Dermis lymphatic vessel endothelial cell (primary cell): ENCODE measurements at places on chromosomes 5 and 9. TPM values are rescaled to one million over a fixed set of nuclear protein-coding genes. Genes with fewer than 3 reads are reported as not detected.

CHD1 gene
- 51.6 and 68.9 TPM in 2 replicates for total RNA-seq

IFNA14 gene
- not detected in 2 replicates for total RNA-seq

LMNB1 gene
- total RNA-seq = 12.4 and 22.5 TPM in 2 replicates

RAB14 gene
- total RNA-seq = 29.4 and 35.2 TPM in 2 replicates

CBY3 gene
- 0.09 and 0.43 TPM in 2 replicates for total RNA-seq

CTNND2 gene
- not detected in 2 replicates for total RNA-seq

ALDH1A1 gene
- total RNA-seq = 899 and 2,448 TPM in 2 replicates

SLC36A3 gene
- total RNA-seq = not detected in 2 replicates

ELOVL7 gene
- total RNA-seq = 0.09 and 0.22 TPM in 2 replicates

MTX3 gene
- 8.0 and 8.7 TPM in 2 replicates for total RNA-seq

ICE1 gene
- total RNA-seq = 19.9 and 27.2 TPM in 2 replicates

IRGM gene
- not detected in 2 replicates for total RNA-seq

HSPB3 gene
- not detected in 2 replicates for total RNA-seq

KCNT1 gene
- total RNA-seq = not detected in 2 replicates

TEK gene
- total RNA-seq = 155 and 275 TPM in 2 replicates

FBXO4 gene
- total RNA-seq = 10.8 and 12.5 TPM in 2 replicates

PDE6A gene
- 0.11 TPM in 1 of 2 replicates, not detected in the other for total RNA-seq

SLC6A19 gene
- not detected in 2 replicates for total RNA-seq

KCNIP1 gene
- 53.2 and 65.1 TPM in 2 replicates for total RNA-seq

DIRAS2 gene
- 0.86 and 8.5 TPM in 2 replicates for total RNA-seq

ANKRD55 gene
- 2.9 and 3.0 TPM in 2 replicates for total RNA-seq

TMEM267 gene
- total RNA-seq = 6.2 and 10.2 TPM in 2 replicates

IFNA13 gene
- not detected in 2 replicates for total RNA-seq

SOX30 gene
- total RNA-seq = under 0.01 TPM in 1 of 2 replicates, not detected in the other

MSX2 gene
- 0.09 TPM in 1 of 2 replicates, not detected in the other for total RNA-seq

PCDHGA12 gene
- 1.5 and 4.9 TPM in 2 replicates for total RNA-seq

TNFSF15 gene
- 0.26 and 0.76 TPM in 2 replicates for total RNA-seq

SPEF2 gene
- 0.11 and 1.5 TPM in 2 replicates for total RNA-seq

CA9 gene
- 0.09 TPM in 1 of 2 replicates, not detected in the other for total RNA-seq

DHFR gene
- total RNA-seq = 7.7 and 10.4 TPM in 2 replicates

C9orf43 gene
- 0.34 and 0.43 TPM in 2 replicates for total RNA-seq

GAPT gene
- total RNA-seq = not detected in 2 replicates

INSL4 gene
- not detected in 2 replicates for total RNA-seq

CD72 gene
- total RNA-seq = 0.09 and 0.11 TPM in 2 replicates

ANKRD18B gene
- total RNA-seq = under 0.01 TPM in 1 of 2 replicates, not detected in the other

TMEM215 gene
- not detected in 2 replicates for total RNA-seq

HMCN2 gene
- not detected in 2 replicates for total RNA-seq

RNF180 gene
- total RNA-seq = 1.3 and 4.9 TPM in 2 replicates

PHAX gene
- total RNA-seq = 27.1 and 44.7 TPM in 2 replicates

PDE8B gene
- under 0.01 and 0.11 TPM in 2 replicates for total RNA-seq

SPINK6 gene
- total RNA-seq = not detected in 2 replicates

CAMK4 gene
- 0.33 and 0.69 TPM in 2 replicates for total RNA-seq

FOXD4 gene
- total RNA-seq = 0.11 and 0.17 TPM in 2 replicates

KIF24 gene
- total RNA-seq = 0.86 and 0.87 TPM in 2 replicates

SNCAIP gene
- total RNA-seq = 8.9 and 30.5 TPM in 2 replicates

FOXD4L4 gene
- under 0.01 and 0.09 TPM in 2 replicates for total RNA-seq

ALDH1B1 gene
- 5.4 and 9.5 TPM in 2 replicates for total RNA-seq

STARD4 gene
- 43.3 and 49.6 TPM in 2 replicates for total RNA-seq

TMC1 gene
- total RNA-seq = 0.22 and 0.34 TPM in 2 replicates

TMEM167A gene
- 48.9 and 49.4 TPM in 2 replicates for total RNA-seq

ADAMTS13 gene
- 0.52 and 0.65 TPM in 2 replicates for total RNA-seq

LVRN gene
- total RNA-seq = 0.09 and 0.22 TPM in 2 replicates

CATSPER3 gene
- total RNA-seq = under 0.01 and 0.17 TPM in 2 replicates

TNFSF8 gene
- total RNA-seq = not detected in 2 replicates

IL17B gene
- not detected in 2 replicates for total RNA-seq

ZNF300 gene
- total RNA-seq = 5.4 and 8.3 TPM in 2 replicates

CNTNAP3 gene
- 86.4 and 88.0 TPM in 2 replicates for total RNA-seq

PFDN1 gene
- total RNA-seq = 49.8 and 54.5 TPM in 2 replicates

FREM1 gene
- total RNA-seq = under 0.01 and 0.09 TPM in 2 replicates
